ENCODE measurements at places on chromosomes 1 and 21. TPM values are rescaled to one million over a fixed set of nuclear protein-coding genes. Genes with fewer than 3 reads are reported as not detected.

ZNF648 gene
- not detected for total RNA-seq

VWA1 gene
- total RNA-seq = 2.8 TPM

SLAMF8 gene
- not detected for total RNA-seq

RHD gene
- not detected for total RNA-seq

CD247 gene
- 0.09 TPM for total RNA-seq

CNKSR1 gene
- total RNA-seq = not detected

MARK1 gene
- 0.14 TPM for total RNA-seq

CHIT1 gene
- 0.18 TPM for total RNA-seq

HSPA6 gene
- total RNA-seq = 0.57 TPM

TARS2 gene
- total RNA-seq = 10.8 TPM

GPATCH3 gene
- 10.1 TPM for total RNA-seq

IRF6 gene
- 0.14 TPM for total RNA-seq

FMO5 gene
- 0.71 TPM for total RNA-seq

CFAP57 gene
- total RNA-seq = 0.28 TPM

VTCN1 gene
- not detected for total RNA-seq

ACP6 gene
- 3.4 TPM for total RNA-seq

OSCP1 gene
- 12.8 TPM for total RNA-seq

SLC39A1 gene
- 92.6 TPM for total RNA-seq

CCDC27 gene
- not detected for total RNA-seq

SPRR5 gene
- not detected for total RNA-seq

TMIGD3 gene
- not detected for total RNA-seq

ADCY10 gene
- total RNA-seq = under 0.01 TPM

DEPDC1 gene
- total RNA-seq = 2.3 TPM

TGFB2 gene
- 9.0 TPM for total RNA-seq

NDUFS2 gene
- total RNA-seq = 157 TPM

SNAPIN gene
- 63.6 TPM for total RNA-seq

KIF2C gene
- total RNA-seq = 3.4 TPM

CYP4X1 gene
- not detected for total RNA-seq

PLOD1 gene
- 451 TPM for total RNA-seq

GBP2 gene
- total RNA-seq = 67.4 TPM

MTARC1 gene
- total RNA-seq = 6.8 TPM

LEFTY2 gene
- not detected for total RNA-seq

GJA9 gene
- under 0.01 TPM for total RNA-seq

RGS1 gene
- not detected for total RNA-seq

ETV3L gene
- not detected for total RNA-seq

HSD3B2 gene
- not detected for total RNA-seq

ZNF362 gene
- total RNA-seq = 2.6 TPM

C1orf185 gene
- total RNA-seq = not detected

KRTAP19-1 gene
- not detected for total RNA-seq

VCAM1 gene
- total RNA-seq = 191 TPM

CLIC6 gene
- total RNA-seq = 0.09 TPM

NGF gene
- 8.1 TPM for total RNA-seq

FMOD gene
- 60.8 TPM for total RNA-seq

ATF3 gene
- 2.8 TPM for total RNA-seq

CHI3L1 gene
- total RNA-seq = 35.3 TPM

GCSAML gene
- total RNA-seq = not detected

F5 gene
- not detected for total RNA-seq

TNFRSF1B gene
- 7.1 TPM for total RNA-seq

HCRTR1 gene
- not detected for total RNA-seq

OR2L13 gene
- not detected for total RNA-seq

All from smooth muscle cell of bladder (primary cell).